ENCODE measurements at places on chromosomes 2 and 18. TPM values are rescaled to one million over a fixed set of nuclear protein-coding genes. Genes with fewer than 3 reads are reported as not detected.

The LRP2 gene
- 4.4 TPM for polyA plus RNA-seq

The SPEG gene
- polyA plus RNA-seq = 35.1 TPM

The CXCR2 gene
- polyA plus RNA-seq = 0.12 TPM

The IDH1 gene
- 110 TPM for polyA plus RNA-seq

The CPO gene
- 0.31 TPM for polyA plus RNA-seq

The CCDC150 gene
- 16.1 TPM for polyA plus RNA-seq

The KDSR gene
- polyA plus RNA-seq = 35.6 TPM

The OSBPL1A gene
- polyA plus RNA-seq = 30.3 TPM

The CHRNG gene
- 0.21 TPM for polyA plus RNA-seq

The RNF152 gene
- polyA plus RNA-seq = 3.2 TPM

The MAPK4 gene
- polyA plus RNA-seq = 1.5 TPM

The HOXD1 gene
- polyA plus RNA-seq = 2.6 TPM

The MAL gene
- 0.30 TPM for polyA plus RNA-seq

The LINC00305 gene
- not detected for polyA plus RNA-seq

The SPDYA gene
- polyA plus RNA-seq = 3.1 TPM

The UGT1A8 gene
- not detected for polyA plus RNA-seq

The IL36G gene
- 0.51 TPM for polyA plus RNA-seq
